Stimulated activated CD4-positive, alpha-beta T cell treated with anti-CD3 and anti-CD28 coated beads, Interleukin-12 subunit alpha, Interleukin-12 subunit beta, amount 100 ng/mL, for 48 hours (primary cell): ENCODE measurements at places on chromosomes 11 and 22.

GRCh38 chr11:84249344-84250135 is 963.4 kb upstream of the CCDC90B start:
- DNase-seq, result no peak

- no peak for DNase-seq
Observed at GRCh38 chr11:62508336-62509058, 38.1 kb downstream of the AHNAK start.

GRCh38 chr11:45725121-45725520 is 59.7 kb upstream of the CHST1 start:
- no peak for DNase-seq

DNA sequence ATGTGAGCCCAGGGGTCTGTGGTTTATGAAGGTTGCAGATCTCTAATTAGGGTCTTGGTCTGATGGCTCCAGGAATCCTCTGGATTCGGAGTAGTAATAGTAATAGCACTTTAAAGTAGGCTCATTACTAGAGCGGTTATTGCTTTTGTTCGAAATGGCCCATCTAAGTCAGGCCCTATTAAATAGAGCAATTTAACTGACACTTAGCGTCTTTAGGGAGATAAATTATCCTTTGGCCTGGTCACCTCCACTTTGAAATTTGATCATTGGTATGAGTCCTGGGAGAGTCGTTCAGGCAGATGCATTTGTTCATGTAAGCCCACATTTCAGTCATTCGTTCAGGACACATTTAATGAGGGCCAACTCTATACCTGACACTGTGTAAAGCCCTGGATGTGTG is 54.8 kb downstream of the LDLRAD3 start:
- no peak for DNase-seq

GRCh38 chr11:6351782-6352382 is 31.6 kb upstream of the CAVIN3 start:
- peak; percentile 23 for DNase-seq

DNA sequence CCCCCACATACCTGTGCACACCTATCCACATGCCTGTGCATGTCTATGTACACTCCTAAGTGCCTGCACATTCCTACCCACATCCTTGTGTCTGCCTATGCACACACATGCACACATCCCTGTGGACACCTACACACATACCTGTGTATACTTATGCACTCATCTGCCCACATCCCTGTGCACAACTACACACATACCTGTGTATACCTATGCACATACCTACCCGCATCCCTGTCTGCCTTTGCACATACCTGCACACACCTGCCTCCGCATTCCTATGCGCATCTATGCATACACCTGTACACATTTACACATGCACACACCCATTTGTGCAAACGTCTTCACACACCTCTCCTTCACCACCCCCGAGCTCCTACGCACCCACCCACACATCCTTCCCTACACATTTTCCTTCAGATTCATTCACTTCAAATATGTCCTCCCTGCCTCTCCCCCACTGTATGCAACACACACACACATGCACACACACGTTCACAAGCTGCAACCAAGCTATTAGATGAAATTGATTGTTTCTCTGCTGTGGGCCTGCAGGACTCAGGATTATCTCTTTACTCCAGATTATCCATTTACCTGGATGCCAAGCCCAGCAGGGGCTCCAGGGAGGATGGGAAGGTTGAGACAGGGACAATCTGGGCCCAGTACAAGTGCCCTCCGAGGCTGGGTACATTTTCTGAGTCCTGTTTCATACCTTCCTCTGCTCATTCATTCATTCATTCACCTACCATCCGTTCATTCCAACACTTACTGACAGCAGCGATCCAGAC is 53.2 kb downstream of the TSPAN18 start:
- DNase-seq, result no peak

DNA sequence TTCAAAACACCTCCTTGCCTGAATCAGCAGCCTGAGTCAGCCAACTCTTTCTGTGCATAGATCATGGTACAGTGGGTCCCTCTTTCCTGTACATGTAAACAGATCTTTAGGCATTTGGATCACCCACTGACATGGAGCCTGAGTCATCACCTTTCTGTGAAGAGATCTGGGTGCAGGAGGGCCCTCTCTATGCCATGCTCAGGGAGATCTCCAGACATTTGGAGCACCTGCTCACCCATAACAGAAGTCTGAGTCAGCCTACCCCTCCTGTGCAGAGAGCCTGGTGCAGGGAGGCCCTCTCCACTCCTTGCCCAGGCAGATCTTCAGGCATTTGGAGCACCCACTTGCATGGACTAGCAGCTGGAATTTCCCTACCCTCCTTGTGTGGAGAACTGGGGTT is 56.2 kb upstream of the GLYAT start:
- DNase-seq, result no peak

GRCh38 chr11:122509091-122509490 is 146.4 kb upstream of the UBASH3B start:
- DNase-seq, result no peak

DNA sequence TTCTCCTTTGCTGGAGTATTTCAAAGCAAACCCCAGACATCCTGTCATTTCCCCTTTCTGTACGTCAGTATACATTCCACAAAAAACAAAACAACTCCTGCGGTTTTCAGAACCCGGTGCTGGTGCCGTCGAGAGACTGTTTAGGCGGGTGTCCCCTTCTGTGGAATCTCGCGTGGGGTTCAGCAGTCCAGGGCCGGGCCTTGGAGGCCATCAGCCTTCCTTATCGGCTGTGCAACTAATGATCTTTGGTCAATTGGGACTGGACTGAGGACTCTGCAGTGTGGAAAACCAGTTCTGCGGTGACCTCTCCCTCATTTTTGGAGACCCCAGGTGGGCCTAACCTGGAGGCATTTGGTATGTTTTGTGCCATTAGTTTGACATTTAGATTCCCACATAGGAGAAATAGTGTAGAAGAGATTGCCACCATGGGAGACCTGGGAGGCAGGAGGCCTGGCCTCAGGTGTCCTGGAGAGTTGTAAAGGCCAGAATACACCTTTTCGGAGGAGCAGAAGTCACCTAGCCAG is 84.4 kb downstream of the TBC1D22A start:
- DNase-seq, result no peak
